ENCODE measurements at places on chromosomes 3 and 15.

GRCh38 chr3:77684115-77684514 lies 644.2 kb downstream of the ROBO2 start:
- DNase-seq = no peak

DNA sequence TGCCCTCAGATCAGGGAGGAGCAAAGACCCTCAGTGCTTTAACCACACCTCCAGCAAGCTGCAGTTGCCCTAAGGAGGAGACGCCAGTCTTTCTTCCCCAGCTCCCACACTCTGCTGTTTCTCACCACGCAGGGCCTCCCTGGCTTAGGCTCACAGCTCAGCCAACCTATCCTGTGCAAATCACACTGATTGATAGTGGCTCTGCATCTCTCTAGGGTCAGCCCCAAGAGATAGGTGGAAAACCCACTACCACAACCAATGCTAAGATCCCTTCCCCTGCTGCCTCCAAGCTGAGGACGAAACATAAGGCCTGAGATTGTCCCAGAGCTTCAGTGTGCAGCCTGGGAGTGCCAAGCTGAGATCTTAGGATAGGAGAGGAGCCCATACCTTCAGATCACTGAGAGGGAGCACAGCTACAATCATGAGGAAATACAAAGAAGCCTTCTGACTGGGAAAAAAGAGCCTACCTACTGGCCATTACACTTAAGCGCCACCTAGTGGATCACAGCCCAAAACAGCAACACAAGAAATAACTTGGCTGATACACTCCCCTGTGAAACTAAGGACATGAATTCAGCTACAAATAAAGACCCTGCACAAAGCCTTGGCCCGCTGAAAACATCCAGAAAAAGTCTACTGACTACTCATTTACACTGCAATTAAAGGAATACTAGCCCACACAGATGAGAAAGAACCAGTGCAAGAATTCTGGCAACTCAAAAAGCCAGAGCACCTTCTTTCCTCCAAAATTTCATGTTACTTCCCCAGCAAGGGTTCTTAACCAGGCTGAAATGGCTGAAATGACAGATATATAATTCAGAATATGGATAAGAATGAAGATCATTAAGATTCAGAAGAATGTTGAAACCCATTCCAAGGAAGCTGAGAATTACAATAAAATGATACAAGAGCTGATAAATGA lies 271.5 kb upstream of the DCBLD2 start:
- peak; percentile 37 for DNase-seq

- DNase-seq = no peak
Measured at GRCh38 chr3:50378757-50379156, 19.4 kb upstream of the TMEM115 start.

DNA sequence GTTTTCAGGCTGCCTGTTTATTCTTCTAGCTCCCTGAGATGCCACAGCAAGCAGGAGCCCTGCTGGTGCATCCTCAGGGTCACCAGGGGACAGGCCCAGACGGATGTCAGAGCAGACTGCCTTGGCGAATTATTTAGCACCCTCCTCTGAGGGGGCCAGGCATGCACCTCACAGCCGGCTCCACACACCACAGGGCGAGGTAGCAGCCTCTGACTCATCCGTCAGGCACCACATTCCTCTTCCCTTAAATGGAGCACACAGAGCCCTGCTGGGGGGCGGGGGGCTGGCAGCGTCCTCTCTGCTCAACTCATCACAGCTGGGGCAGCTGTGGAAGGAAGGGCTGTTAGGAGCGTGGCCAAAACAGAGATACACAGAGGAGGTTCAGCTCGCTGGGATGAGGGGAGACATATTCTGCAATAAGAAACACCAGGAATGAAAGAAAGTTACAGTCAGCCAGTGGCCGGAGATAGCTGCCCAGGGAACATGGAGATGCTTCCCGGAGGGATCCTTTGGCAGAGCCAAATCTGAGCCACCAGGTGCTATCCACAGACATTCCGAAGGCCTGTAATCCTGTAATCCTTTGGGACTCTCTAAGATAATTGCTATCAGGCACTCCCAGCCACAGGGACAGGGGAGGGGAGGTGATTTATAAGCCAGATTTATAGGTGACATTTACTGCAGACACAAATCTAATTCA lies 13.9 kb upstream of the PRICKLE2 start:
- DNase-seq = no peak

GRCh38 chr3:157129803-157130466 lies 30.0 kb downstream of the CCNL1 start:
- DNase-seq = no peak

DNA sequence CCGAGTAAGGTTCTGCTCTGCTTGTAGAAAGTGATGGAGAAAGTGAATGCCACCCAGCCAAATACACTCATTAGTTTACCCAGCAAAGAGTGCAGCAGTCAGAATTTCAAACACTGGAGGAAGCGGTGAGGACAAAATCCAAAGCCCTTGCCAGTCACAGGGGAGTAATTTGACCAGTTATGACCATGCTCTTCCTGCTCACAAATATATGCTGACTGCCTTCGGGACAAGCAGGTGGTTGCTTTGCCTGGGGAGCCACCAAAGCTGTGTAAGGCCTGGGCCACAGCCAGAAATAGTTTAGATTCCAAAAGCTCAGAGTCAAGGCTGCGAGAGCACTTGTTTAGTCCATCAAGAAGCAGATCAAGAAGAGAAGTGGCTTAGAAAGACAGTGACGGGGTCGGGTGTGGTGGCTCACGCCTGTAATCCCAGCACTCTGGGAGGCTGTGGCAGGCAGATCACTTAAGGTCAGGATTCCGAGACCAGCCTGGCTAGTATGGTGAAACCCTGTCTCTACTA lies 51.0 kb upstream of the ATP13A3 start:
- DNase-seq = no peak

- no peak for DNase-seq
Measured at GRCh38 chr3:152299249-152299976, 30.7 kb downstream of the MBNL1 start.

DNA sequence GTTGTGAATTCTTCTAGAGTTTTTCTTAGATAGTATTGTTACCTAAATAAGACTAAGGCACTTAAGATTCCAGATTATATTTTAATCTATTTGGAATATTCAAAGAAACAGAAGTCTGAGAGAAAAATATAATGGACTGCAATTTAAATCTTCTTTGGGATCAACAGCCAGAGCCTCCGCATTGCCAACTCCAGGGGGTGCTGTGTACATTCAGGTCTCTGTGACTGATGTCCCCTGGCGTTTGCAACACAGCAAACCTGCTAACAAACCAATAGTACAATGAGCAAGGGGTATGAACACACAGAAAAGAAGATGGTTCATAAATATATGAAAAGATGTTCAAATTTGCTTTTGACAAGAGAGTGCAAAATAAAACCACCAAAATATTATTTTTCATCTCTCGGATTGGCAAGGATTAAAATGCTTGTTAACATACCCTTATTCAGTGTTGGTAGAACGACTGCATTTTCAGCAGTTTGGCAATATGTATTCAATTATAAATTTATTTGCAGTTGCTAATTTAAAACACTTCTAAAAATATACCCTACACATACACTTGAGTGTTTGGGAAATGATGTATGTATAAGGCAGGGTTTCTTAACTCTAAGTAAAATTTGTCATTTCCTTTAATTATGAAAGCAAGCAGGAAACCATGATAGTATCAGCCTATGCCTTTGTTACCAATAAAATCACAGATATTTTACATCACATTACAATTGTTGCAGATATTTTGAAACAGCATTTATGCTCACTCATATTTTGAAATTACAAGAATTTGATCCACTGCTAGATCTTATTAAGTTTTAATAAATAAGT lies 16.1 kb upstream of the TM4SF1 start:
- peak; percentile 43 for DNase-seq

DNA sequence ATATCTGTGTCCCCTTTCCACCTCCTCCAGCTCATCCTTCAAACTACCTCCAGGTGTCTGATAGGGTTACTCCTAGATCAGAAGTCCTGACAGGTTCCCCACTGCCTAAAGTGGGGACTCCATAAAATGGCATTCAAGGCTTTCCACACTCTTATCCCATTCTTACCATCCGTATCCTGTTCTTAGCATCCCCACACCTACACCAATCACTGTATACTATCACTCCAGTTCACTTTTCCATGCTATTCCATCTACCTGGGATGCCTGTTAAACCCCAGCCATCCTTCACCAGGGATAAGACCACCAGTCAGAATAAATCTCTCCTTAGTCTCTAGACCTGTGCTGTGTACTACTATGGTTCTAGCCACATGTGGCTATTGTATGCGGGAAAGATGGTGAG lies 19.1 kb downstream of the SSR3 start:
- no peak for DNase-seq

DNA sequence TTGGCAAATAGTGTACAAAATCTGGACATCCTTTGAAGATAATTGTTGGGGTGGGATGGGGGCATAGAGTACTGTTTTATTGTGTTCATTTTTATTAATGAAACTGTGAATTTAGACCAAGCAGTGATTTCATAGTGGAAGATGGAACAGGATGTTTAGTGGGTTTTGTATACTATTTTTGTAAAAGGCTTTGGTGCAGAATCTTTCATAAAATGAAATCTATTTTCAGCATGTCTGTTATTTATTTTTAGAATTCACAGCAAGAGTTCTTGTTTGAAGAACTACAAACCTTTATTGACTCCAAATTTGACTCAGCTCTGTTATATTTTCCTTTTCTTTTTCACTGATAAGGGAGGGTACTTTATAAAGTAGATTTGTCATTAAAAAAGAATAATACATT lies 145.4 kb downstream of the AKAP13 start:
- DNase-seq = no peak

DNA sequence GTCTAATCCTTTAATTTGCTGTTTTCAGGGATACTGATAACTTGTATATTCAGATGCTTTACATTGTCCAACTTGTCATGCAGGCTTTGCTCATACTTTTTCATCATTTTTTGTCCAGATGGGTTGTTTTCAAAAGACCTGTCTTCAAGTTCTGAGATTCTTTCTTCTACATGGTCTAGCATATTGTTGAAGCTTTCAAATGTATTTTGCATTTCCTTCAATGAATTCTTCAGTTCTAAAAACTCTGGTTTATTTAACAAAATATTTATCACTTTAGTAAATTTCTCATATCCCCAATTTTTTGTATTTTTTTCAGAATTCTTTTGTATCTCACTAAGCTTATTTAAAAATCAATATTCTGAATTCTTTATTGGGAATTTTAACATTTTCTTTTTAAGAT lies 388.3 kb upstream of the IL12A start:
- DNase-seq = no peak

GRCh38 chr3:131147534-131147933 lies 120.9 kb downstream of the NEK11 start:
- no peak for DNase-seq

GRCh38 chr3:71652781-71653413 lies 69.4 kb upstream of the FOXP1 start:
- DNase-seq = peak; percentile 33

GRCh38 chr3:113685956-113686721 lies 10.3 kb downstream of the USF3 start:
- peak; percentile 43 for DNase-seq

DNA sequence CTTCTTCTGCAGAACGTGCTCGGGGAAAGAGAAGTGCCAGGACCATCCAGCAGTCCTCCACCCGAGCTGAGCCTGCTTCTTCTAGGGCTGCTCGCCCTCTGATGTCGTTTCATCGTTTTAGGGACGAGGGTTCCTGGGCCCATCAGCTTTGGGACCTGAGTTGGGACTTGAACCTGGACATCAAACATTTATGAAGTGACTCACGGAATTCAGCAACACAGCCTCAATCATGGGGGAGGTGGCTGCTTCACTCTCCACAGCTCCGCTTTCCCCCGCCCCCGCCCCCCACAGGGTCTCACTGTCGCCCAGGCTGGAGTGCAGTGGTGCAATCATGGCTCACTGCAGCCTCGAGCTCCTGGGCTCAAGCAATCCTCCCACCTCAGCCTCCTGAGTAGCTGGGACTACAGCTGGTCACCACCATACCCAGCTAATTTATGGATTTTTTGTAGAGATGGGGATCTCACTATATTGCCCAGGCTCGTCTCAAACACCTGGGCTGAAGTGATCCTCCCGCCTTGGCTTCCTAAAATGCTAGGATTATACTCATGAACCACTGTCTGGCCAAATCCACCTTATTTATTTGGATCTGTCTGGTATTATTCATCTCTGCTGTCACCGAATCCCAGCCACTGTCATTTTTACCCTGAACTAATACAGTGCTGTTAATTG lies 725 bp upstream of the SCAMP2 start:
- peak; percentile 60 for DNase-seq

DNA sequence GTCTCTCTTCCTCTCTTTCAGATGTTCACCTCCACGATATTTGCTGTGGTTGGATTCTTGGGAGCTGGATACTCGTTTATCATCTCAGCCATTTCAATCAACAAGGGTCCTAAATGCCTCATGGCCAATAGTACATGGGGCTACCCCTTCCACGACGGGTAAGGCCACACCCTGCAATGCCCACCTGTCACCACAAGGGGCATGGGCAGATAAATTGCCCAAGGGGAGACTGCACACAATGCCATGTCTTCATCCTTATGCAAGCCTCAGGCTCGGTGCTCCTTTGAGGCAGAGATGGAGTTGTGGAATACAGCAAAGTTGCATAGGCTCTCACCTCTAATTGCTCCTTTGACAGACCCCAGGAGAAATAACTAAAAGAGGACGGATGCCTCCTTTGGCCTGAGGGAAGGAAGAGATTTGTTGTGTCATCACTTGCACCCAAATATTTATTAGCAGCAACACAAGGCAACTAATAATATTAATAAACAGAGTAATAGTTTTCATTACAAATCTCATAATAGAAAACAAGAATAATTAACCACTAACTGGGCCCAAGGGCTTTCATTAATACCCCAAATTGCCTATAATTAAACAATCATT lies 13.2 kb downstream of the TM4SF4 start:
- DNase-seq = no peak

DNA sequence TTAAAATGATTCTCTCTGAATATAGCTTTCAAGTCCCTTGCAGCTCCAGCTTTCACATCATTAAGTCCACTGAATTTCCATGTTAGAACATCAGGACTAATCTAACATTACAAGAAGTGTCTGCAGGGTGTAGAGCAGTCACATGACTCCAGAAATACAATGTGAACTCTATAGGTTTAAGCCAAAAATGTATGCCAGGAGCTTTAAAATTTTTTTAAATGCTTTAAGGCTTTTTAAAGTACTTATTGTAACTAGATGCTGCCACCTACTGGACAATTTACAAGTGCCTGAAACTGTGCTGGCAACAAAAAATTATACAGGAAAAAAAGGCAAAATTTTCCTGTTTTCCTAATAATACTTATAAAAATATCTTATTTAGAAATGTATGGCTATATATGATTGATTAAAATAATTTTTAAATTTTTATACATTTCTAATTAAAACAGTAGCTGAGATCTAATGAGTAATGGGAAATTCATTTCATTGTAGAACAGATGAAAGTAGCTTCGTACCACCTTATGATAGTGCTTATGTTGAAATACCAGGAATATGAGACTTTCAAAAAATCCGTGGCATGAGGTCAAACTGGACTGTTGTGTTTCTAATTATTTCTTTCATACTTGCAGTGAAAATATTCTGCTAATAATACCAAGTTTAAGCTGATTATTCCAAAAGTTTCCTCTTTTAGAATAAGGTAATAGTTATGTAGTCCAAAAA lies 25.7 kb downstream of the FSIP1 start:
- DNase-seq = no peak

Measured in HuH-7 (cell line).